ENCODE measurements at places on chromosomes 1 and 21.

DNA sequence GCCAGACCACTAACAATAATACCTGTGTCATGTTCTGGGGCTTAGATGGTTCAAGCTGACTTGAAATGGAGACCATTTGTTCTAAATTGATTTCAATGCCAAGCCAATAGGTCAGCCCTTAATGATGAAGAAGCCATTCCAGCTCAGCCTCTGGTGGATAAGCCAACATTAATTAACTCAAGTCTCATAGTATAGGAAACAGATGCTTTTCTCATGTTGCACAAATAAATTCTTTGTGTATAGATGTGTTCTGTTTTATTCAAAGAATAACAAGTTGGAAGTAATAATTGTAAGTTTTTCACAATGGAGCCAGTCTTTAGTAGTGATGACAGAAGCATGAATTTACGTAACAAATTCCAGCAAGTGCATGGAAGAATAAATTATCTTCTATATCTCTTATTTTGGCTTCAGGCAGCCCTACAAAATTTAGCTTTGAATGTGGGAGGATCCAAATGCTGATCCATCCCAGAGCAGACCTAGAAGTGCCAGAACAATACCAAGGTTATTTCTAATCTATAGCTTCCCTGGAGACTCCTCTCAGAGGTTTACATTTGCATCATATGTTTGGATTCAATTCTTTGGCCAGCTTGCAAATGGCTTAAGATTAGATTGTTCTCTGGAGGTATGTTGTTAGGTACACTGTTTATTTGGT, 42.2 kb upstream of the C1orf105 start:
- no peak for DNase-seq

GRCh38 chr21:27678511-27678910, 711.6 kb upstream of the ADAMTS5 start:
- DNase-seq, result no peak

DNA sequence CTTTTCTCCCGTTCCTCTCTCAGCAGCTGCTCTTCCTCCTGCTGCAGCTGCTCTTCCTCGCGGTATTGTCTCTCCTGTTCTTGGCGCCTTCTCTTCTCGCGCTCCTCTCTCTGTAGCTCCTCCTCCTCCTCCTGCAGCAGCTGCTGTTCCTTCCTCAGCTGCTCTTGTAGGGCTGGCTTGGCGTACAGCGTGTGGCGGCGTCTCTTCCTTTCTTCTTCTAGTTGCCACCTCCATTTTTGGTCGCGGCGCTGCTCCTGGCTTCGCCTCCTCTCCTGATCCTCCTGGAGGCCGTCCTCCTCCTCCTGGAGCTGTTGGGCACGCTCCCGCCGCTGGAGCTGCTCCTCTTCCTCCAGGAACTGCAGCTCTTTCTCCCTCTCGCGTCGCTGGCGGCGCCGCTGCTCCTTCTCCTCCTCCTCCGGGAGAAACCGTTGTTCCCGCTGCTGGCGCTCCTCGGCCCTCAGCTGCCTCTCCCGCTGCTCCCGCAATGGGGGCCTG, 4.8 kb downstream of the TCHH start:
- DNase-seq, result no peak

DNA sequence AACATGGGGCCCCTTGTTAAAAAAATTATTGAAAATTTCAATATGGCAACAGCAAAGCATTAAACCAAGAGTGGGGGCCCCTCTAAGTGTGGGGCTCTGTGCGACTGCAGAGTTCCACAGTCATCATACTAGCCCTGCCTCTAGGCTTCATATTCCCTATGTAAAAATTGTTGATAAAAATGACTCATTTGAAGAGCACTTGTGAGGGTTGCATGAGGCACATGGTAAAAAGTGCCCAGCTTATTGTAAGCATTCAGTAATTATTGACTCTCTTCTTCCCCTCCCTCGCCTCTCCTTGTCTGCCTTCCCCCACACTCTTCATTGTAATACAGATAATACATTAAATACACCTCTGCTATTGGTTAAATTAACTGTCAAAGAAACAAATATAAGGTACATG, 86.7 kb upstream of the PTBP2 start:
- DNase-seq, result no peak

DNA sequence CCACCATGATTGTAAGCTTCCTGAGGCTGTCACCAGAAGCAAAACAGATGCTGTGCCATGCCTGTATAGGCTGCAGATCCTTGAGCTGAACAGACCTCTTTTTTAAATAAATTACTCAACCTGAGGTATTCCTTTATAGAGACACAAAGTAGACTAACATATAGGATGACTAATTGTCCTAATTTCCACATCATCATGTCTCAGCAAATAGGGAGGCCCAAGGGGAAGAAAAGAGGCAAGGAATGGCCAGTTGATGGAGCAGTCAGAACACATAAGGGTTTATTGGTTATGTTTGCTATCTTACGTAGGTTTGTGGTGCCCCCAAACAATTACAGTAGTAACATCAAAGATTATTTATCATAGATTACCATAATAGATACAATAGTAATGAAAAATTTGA, 126.2 kb downstream of the RASAL2 start:
- no peak for DNase-seq

- peak; percentile 92 for DNase-seq
These were observed 8.7 kb upstream of the UMODL1 start for GRCh38 chr21:42062236-42063022.

- DNase-seq, result no peak
These were observed 230.2 kb downstream of the PAPPA2 start for GRCh38 chr1:176692988-176693696.

DNA sequence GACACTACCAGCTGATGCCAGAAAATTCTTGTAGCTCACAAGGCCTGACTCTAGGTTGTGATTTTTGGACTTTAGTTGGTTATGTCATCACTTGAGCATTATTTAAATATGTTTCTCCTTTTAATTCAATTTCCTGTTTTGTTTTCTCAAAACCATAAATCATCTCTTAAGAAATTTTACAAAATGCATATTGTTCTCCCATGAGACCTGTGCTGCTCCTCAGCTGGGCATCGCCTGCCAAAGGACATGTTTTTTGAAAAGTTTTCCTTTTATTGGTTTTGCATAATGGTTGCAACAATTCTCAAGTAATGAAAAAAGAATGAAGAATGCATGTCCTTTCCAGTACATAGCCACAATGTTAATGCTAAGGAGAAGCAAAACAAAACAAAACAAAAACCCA, 204.7 kb upstream of the LYPLAL1 start:
- DNase-seq, result no peak

- no peak for DNase-seq
These were observed 260.5 kb downstream of the MATN1 start for GRCh38 chr1:30462826-30463425.

DNA sequence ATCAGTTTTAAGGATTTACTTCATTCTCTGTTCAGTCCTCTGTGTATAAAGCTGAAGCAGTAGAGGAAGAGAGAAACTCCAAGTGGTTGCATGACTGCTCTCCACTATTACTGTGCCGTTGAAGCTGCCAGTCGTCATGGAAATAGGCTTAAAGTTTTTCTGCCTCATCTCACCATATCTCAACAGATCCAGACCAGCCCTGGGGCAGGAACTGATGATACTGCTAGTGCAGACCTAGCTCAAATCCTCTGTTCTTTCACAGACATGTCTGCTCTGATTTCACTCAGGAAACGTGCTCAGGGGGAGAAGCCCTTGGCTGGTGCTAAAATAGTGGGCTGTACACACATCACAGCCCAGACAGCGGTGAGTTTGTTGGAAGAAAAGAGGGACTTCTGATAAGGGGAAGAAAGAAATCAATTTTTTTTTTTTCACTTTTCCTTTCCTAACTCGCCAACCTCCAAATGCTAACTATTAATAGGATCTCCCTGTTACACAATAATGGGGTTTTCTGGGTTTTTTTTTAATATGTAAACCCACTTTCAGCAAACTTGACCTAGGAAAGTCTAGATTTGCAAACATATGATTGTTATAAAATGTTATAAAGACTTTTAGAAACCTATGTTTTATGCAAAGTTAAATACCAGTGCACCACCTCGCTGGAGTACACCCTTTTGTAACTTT, 22.2 kb upstream of the STRIP1 start:
- no peak for DNase-seq

DNA sequence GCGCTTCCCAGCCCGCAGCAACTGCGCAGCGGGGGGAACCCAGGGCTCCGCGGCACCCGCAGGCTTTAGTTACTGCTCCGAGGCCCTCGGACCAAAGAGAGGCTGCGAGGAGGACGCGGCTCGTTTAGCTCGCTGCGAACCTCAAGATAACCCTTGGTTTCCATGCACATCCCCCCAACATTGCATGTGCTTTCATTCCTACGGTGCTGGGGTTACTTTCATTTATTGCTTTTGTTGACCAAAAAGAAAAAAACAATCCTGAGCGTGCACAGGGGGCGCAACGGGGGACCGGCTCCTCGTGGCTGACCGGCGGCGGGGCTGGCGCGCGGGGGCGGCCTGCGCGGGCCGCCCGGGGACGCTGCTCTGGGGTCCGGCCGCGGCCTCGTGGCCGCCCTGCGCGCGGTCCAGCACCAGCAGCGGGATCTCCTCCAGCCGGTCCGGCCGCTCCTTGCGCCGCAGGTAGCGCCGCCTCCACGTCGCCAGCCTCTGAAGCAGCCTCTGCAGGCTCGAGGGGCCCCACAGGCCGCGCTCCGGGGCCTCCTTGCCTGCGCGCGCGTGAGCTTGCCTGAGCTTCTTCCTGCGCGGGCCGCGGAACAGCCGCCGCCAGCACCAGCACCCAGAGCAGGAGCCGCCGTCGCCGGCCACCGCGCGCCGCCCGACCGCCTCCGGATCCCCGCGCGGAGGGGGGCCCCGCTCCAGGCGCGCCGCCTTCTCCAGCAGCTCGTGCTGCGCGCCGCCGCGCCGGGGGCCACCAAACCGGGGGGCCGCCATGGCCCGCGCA, 77.4 kb downstream of the DESI2 start:
- DNase-seq, result peak; percentile 20

DNA sequence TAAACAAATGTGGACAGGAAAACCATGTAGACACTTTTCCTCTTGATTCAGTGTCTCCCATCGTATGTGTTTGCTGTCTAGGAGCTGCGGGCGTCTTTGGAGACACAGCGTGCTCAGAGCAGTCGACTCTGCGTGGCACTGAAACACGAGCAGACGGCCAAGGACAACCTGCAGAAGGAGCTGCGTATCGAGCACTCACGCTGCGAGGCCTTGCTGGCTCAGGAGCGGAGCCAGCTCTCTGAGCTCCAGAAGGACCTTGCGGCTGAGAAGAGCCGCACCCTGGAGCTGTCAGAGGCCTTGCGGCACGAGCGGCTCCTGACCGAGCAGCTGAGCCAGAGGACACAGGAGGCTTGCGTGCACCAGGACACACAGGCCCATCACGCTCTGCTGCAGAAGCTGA, 27.2 kb upstream of the DIP2A start:
- DNase-seq, result no peak

DNA sequence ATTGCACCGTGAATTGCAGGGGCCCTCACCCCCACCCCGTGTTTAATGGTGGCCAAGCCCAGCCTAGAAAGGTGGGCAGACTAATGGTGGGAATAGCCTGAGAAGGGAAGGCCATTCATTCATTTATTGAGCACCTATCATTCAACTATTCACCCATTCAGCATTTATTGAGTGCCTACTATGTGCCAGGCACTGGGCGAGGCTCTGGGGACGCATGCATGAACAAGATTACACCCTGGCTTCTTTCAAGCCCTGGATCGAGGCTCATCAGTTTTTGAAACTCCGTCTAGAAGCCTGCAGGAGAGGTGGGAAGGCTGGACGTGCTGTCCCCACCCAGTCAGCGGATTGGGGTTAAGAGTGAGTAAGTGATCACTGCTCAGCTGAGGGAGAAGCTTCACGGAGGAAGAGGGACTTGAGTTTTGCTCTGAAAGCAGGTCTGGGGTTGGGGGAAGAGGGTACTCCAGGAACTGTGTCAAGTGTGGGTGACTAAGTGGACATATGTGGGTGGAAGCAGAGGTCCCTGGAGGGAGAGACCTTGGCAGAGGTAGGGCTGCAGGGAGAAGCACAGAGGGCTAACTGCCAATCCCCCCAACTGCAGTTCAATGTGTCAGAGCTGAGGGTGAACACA, 35.6 kb downstream of the MEF2D start:
- DNase-seq, result no peak

DNA sequence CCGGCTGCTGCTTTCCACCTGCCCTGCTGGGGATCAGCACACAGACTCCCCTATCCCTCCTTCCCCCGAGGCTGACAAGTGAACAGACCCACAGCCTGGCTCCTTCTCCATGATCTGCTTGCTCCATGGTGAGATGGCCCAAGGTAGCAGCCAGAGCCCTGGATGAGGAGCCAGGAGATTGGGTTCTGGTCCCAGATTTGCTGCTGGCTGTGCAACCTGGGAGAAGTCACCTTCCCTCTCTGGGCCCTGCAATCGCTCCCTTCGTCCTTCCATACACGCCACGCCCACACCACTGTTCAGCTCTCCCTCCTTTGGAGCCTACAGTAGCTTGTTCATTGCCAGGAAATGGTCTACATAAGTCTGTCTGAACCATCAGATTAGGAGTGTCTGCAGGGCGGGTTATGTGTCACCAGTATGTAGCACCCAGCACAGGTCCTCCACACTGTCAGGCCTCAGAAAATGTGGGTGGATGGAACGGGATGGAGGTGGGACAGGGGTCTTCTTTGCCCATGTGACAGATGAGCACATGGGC, 9.2 kb upstream of the EPHA8 start:
- no peak for DNase-seq

GRCh38 chr1:67668660-67669059, 16.3 kb upstream of the GADD45A start:
- DNase-seq, result no peak

GRCh38 chr1:88892357-88892877, 1.1 kb upstream of the GTF2B start:
- DNase-seq, result no peak

DNA sequence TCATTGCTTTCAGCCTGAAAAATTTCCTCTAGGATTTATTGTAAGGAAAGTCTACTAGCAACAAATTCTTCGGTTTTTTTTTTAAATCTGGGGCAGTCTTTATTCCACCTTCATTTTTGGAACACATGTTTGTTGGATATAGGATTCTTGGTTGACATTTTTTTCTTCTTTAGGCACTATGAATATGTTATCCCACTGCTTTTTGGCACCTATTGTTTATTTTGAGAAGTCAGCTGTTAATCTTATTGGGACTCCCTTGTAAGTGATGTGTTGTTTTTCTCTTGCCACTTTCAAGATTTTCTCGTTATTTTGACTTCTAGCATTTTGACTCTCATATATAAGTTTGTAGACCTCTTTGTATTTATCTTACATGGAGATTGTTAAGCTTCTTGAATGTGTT, 99.3 kb downstream of the NPHS2 start:
- DNase-seq, result no peak

DNA sequence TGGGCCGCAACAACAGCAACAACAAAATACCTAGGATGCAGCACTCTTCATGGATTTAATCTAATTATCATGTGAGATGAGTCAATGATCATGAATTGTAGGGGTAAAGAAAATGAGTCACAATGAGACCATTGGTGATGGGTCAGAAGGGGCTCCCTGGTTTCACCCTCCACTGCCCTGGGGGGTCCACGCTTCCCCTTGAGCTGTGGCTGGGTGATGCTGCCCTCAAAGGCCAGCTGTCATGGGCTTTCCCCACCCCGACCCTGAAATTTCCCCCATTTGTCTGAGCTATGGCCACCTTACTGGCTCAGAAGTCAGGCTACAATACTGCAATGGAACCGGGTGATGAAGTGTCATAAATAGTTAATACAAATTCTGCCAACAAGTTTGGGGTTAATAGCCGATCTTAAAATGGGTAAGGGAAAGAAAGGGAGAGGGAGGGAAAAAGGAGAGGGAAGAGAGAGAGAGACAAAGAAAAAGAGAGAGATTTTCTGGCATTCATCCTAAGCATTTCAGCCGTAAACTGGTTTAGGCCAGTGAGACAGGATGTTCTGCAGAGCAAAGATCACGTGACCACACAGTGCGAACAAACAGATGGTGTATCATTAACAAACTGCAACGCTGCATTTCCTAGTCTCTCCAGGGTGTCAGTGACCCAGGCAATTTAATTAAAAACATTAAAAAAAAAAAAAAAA, 143.4 kb upstream of the ERRFI1 start:
- DNase-seq, result peak; percentile 60
